Endothelial cell (in vitro differentiated cells): ENCODE measurements at places on chromosomes 16 and 17.
A peak's percentile ranks its signal among the peaks of the same experiment; 100 is the strongest.

GRCh38 chr17:57587193-57587969 lies 157.7 kb downstream of the CCDC182 start:
- no peak for DNase-seq

DNA sequence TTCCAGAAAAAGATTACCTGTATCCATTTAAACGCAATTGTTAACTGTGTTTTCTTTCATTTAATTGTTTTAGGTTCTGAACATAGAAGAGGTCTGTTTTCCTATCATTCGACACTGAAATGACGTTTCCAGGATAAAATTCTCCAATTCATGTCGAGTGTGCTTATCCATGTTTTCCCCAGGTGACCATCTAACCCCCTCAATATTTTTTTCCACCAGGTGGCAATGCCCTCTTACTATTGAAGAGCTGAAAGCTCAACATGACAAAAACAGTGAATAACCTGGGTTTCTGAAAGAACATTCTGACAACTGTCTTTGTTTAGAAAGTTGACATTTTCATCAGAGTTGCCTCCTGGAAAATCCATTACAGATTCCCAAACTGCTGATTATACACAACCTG lies 948.7 kb downstream of the KCNJ2 start:
- peak; percentile 4 for DNase-seq

DNA sequence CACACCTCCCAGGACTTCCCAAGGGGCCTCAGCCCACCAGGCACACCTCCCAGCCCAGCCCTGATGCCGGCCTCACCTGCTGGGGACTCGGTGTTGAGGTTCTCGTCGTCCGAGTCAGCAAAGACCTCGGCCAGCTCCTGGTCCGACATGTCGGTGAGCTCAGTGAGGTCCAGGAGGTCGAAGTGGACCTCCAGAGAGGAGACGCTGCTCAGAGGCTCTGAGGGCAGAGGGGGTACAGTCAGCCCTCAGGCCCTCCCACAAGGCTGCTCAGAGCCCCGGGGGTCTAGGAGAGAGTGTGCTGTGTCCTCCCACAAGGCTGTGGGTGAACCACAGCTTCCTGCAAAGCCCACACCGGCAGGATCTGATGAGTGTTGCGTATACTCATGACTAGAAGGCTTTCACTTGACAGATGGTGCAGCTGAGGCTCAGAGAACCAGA lies 10.5 kb downstream of the DBNDD1 start:
- DNase-seq = no peak

DNA sequence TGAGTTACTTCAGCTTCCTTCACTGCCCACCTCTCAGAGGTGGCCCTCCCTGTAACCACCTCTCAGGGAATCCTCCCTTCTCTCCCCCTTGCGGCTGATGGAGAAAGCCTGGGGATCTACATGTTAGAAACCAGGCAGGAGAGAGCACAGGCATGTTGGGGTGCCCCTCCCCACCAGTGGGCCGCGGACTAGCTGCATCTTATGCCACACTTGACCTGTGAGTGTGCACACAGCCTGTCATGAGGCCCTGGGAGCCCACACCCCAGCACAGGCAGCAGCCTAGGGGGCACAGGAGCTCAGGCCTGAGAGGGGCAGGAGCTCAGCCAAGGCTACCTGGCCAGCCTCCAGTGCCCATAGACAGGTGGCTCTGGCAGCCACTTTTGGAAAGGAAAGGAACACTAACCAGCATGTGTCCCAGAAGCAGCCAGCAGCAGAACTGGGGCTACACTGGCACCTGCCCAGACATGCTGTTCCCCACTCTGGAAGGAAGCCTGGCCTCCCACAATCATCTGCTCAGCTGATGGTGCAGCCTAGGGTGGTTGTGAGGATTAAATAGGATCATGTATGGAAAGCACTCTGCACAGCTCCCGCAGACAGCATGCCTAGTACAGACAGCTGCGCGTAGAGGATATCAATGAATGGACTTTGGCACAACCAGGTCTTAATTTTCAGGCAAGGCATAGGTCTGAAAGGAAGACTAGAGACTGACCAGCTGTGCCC lies 60.5 kb downstream of the TMEM132E start:
- DNase-seq = no peak

DNA sequence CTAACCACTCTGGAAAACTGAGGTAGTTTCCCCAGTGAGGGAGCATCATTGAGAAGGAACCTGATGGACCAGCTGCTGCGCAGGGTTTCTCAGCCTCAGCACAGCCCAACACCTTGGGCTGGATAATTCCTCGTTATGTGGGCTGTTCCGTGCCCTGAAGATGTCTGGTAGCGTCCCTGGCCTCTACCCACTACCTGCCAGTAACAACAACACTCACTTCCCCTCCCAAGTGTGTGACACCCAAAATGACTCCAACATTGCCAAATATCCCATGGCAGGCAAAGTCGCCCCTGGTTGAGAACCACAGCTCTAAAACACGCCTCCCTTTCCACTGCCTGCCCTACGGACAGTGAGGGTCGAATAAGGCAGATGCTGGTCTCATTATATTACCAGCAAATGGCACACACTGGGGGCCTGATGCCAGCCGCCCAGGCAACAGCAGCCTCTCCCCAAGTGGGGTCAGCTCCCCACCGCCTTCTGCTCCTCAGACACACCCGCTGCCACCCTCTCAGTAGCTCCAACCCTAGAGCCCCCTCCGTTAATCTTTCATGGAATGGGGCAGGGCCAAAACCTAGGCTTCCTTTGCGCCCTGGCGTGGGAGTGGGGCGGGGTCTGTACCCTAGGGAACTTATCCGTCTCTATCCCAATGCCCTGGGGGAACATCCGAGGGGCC lies 1.0 kb downstream of the RHBDF2 start:
- DNase-seq = no peak

DNA sequence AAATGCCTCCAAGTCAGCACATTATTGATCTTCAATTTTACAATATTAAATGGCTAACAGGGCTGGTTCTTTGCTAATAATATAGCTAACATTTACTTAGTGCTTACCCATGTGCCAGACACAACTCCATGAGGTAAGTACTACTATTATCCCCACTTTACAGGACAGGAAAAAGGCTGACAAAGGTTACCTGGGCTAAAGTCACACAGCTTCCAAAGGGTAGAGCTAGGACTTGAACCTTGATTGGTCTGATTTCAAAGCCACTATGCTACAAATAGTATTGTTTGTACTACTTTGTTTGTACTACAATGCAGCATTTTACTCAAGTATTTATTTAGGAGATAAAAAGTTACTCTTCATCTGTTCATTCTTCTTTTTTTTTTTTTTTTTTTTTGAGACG lies 31.9 kb downstream of the BRD7 start:
- DNase-seq = no peak

DNA sequence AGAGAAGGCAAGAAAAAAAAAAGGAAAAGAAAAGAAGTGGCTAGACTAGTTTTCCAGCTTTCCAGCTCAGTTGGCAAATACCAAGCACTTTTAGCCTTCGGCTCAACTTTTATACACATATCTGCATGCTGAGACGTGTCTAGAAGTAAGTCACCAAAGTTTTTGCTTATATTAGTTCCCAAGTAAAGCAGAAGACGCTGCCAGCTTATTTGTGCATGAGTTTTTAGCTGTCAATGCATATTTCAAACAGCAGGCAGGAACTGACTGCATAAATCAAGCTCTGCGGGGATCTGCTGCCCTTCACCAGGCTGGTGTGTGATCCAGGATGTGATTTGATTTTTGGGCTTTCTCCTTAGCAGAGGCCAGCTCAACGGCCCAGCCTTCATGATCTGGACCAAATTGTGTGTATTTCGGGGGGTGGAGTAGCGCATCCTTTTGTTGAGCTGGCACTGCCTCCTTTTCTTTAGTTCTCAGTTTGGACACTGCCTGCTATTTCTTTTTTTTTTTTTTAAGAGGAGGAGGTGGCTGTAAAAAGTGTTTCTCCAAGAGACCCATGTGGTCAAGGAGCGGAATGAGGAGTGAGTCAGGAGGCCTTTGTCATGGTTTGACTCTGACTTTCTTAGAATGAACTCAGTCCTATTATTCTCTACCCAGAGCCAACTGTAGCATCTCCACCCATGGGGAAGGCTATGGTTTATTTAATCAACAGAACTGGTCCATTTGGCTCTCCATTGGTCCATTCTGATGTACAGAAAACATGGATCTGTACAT lies 162.6 kb upstream of the XYLT1 start:
- DNase-seq = no peak

DNA sequence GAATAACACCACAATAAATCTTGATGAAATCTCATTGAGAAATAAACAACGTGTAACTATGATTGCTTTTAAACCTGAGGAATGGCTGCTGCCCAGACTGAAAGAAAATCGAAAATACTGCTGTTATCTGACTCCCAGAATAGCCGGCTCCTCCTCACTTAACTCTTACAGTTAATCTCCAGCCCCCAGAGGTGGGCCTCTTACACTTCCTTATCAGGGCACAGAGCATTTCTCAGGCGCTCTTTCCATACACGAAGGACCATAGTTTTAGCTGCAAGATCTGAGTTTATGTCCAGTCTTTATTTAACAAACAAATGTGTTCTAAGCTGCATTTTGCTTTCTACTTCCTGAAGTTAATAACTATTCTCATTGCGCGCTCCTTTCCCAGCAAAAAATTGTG lies 206.9 kb downstream of the MAP2K4 start:
- no peak for DNase-seq
